Tongue (tissue), 3 donors: ENCODE measurements at places on chromosomes 2 and 18.
A peak's percentile ranks its signal among the peaks of the same experiment; 100 is the strongest.

- DNase-seq, result no peak
Measured at GRCh38 chr2:207423886-207424285, 105.9 kb upstream of the CREB1 start.

DNA sequence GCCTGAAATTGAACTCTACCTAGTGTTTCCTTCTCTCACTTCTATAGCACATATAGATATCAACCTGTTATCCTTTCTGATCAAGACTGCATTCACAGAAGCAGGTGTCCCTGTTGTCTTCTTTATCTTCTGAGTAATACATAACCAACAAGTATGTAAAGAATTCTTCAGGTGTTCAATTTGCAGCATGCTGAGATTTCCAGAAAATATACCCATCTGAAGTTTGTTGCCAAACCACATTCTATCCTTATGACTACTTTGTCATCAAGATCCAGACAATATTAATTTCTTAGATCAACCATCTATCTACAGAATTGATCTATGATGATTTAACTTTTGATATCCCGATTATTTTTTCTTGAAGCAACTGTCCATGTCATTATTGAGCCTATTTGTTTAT, 69.5 kb downstream of the TGFA start:
- no peak for DNase-seq

- no peak for DNase-seq
Measured at GRCh38 chr18:60021556-60021955, 121.8 kb downstream of the PMAIP1 start.

DNA sequence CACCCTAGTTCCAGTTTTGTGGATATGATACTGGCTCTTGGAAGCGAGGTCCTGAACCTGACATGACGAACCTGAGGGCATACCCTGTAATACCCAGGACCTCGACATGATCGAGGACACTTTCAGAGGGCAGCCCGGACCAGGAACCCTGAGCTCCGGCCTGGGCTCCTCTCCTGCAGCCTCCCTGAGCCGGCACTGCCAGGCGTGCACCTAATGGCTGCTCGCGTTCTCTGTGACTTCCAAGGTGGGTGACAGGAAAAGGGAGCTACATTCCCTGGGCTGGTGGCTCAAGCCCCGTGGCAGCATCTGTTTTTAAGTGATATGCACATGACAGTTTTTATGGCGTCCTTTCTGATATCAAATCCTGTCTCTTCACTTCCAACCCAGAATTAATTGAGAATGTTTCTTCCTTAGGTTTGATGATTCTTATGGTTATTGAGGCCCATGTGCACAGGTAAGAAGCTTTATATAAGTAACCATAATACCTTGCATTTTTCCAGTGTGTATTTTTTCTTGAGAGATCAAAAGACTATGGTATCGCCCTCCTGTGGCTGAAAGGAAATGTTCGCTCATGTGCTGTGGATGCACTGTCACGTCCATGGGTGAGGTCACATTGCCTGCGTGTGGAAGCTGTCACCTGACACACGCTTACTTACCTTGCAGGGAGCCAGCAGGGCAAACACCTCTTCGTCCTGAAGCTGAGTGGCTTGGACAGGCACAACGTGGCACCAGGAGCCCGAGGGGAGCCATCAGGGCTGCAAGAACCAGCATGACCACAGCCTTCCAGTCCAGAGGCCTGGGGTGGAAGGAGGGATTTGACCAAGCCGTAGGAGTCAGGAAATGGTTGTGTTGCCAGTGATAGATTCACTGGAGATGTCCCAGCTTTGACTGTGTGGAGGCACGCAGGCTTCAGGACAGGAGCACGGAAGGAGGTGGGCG, 367.4 kb upstream of the MYT1L start:
- no peak for DNase-seq

GRCh38 chr2:18435426-18436037, 124.9 kb downstream of the RDH14 start:
- peak; percentile 83 for DNase-seq

DNA sequence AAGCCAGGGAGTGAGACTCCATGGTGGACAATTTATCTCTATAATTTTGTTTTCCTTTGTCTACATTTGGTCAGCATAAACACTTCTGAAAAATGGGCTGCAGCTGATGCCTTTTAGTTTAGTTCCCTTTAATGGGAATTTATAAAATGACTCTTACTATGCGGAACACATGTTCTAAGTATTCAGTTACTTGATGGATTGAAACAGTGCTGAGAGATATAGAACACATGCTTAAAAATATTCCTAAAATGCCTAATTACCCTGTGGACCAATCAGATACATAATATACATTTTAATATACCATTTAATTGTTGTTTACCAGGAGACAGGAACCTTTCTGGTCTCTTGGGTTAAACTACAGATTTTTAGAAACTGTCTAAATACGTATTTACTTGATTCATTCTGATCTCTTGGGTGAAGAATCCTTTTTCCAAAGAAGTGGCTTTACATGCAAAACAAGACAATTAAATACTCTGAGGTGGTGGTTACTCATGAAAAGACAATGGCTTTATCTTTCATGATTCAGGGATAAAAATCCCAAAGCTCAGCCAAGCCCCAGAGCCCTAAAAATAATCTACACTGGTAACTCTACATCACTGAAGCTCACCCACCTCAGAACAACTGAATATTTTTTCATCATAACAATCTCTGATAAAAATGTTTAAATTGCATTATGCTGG, 128.1 kb upstream of the SERTAD2 start:
- no peak for DNase-seq

GRCh38 chr2:59047373-59047995, 806.4 kb upstream of the FANCL start:
- peak; percentile 68 for DNase-seq

DNA sequence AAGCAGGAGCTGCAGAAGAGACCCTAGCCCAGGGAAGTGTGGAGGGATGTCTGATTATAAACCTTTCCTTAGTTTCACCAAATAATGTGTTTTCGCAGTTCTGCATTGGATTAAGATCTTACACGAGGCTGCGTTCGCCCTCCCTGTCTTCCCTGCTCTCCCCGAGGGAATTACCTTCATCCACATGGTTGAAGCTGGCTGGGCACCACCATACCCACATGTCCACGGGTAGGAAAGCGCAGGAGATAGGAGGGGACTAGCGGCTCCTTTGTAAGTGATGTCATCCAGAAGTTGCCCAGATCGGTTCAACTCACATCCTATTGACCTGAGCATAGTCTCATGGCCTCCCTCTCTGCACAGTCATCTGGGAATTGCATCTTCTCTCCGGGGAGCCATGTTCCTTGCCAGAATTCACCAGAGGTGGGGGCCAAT, 1.1 kb downstream of the TTL start:
- peak; percentile 44 for DNase-seq

- peak; percentile 22 for DNase-seq
Measured at GRCh38 chr2:19728125-19728524, 173.7 kb downstream of the TTC32 start.

- DNase-seq, result no peak
Measured at GRCh38 chr2:68465081-68465916, 1.8 kb downstream of the FBXO48 start.

GRCh38 chr2:134897932-134898331, 20.7 kb upstream of the CCNT2 start:
- peak; percentile 32 for DNase-seq

DNA sequence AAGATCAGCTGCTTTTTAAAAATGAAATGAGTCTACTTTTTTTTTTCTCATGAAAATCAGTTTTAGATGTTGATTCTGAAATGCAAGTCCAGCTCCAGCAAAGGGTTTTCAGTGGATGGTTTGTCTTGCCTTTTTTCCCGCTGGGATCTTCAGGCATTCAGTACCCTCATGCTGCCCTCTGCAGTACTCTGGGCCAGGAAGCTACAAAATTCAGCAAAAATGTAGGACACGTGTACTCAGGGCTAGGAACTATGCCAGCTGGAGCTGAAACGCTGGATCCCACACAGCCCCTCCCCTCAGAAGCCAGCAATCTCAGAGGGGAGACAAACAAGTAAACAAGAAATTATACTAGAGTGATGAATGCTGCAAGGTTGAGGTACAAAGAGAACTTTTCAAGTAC, 97.3 kb downstream of the MMADHC start:
- peak; percentile 37 for DNase-seq

DNA sequence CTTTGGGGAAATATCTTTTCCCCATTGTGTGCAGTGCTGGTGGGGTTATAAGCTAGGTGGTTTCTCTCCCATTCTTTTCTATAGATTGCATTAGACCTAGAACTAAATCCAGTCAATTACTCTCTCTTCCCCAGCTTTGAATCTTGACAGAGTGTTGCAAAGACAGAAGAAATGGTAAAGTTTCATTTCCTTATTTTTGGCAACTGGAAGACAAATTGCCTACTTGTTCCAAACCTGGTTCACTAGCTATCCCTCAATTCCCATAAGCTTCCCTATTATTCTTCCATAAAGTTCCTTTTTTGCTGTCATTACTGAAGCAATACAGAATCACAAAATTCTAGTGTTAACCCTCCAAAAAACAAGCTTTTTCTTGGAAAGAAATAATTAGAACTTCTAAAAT, 94.0 kb upstream of the ITGA4 start:
- no peak for DNase-seq

DNA sequence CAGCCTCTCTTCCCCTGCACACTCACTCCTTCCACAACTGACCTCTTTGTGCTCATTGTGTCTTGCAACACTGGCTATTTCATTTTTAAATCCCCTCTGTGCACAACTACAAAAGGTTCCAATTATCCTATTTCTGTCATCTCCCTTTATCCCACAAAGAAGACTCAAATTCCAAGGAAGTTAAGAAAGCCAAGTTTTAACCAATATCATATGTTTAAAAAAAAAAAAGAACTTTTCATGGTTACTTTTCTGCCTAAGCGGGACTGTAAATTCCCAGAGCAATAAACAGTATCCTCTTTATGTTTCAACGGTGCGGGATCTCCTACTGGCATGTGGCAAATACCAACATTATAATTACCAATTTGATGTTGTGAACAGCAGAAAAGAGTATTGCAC, 83.8 kb downstream of the DOCK10 start:
- DNase-seq, result peak; percentile 47

- DNase-seq, result no peak
Measured at GRCh38 chr2:152421521-152422370, 86.8 kb downstream of the FMNL2 start.

GRCh38 chr2:46170611-46171350, 126.4 kb upstream of the EPAS1 start:
- no peak for DNase-seq

- no peak for DNase-seq
Measured at GRCh38 chr2:61493523-61493942, 22.6 kb upstream of the USP34 start.

DNA sequence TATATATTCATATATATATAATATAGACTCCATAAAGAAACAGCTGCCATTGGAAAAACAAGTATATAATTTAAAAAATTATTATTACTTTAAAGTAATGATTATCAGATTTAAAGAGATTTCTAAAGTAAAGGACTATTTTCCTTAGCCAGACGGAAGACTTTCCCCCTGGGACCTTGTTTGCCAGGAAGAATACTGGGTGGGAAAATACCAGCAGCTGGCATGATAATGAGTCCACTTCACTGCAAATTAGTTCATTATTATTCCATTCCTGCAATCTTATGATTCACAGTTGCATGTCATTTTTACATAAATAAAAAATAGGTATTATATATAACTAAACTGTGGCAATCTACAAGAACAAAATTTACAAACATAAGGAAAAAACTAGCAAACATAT, 339.8 kb upstream of the CDH7 start:
- DNase-seq, result no peak

- peak; percentile 85 for DNase-seq
Measured at GRCh38 chr2:22826703-22827102, 558.3 kb upstream of the KLHL29 start.

DNA sequence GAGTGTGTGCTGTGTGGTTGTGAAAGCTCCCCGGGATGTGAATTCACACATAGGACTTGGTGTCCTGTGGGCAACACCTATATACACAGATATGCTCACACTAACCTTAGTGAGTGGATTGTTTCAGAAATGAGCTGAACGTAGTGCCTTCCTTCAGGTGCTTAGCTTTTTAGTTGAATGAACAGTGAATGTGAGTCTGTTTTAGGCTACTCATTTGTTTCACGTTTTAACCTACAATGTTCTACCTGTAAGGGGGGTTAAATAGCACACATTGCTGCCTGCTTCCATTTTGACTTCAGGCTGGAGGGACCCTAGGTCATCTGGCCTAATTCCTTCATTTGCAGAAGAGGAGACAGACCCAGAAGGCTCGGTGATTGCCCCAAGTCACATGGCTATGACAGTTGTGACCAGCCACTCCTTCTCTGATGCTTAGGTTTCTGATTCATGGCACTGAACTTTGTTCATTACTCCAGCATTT, 1.0 kb downstream of the PLEK start:
- DNase-seq, result no peak

DNA sequence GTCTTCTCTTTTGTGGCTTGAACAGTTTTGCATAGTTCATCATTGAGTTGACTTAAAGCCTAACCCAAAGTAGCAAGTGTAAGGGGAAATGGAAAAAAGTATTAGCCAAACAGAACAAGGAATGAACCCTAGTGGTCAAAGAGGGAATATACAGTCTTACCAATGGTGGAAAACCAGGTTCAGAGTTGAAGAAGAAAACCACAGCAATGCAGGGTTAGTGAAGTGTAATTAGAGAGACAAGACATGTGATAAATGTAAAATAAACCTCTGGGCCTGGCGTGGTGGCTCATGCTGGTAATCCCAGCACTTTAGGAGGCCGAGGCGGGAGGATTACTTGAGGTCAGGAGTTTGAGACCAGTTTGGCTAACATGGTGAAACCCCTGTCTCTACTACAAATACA, 2.4 kb downstream of the TTN start:
- DNase-seq, result peak; percentile 44

DNA sequence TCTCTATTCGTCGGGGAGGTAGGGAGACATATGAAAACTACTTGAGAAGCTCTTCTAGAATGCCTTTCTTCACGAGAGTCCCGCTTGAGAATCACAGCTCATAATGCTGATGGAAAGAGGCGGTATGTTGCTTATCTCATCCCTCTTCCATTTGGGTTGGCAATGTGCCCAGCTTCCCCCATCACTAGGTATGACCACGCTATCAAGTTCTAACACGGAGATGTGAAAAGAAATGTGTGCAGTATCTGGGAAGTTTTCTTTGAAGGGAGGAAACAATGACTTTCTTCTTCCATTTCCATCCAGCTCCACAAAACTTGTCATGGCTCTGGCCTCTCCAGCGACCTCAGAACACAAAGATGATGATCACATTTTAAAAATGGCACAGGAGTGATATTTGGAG, 742.4 kb downstream of the DCDC2C start:
- DNase-seq, result peak; percentile 5

DNA sequence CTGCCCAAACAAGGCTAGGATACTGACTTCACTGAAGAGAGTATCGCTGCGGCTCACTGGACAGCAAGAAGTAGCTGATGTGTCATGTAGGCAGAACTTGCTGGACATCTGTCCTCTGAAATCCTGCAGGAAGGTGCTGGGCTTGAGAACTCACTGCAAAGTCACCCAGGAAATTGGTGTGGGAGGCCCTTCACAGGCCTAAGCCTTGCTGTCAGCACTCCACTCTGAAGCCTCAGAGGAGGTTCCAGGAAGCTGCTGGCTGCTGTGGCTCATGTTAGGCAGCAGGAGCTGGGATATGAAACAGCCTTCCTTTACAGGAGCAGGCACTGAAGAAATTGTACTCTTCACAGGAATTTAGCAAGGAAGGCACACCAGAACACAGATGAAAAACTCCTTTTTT, 88.3 kb upstream of the CCDC68 start:
- DNase-seq, result no peak

- no peak for DNase-seq
Measured at GRCh38 chr2:19971691-19972090, 18.2 kb downstream of the WDR35 start.
